ENCODE measurements at places on chromosomes 3 and 15.

DNA sequence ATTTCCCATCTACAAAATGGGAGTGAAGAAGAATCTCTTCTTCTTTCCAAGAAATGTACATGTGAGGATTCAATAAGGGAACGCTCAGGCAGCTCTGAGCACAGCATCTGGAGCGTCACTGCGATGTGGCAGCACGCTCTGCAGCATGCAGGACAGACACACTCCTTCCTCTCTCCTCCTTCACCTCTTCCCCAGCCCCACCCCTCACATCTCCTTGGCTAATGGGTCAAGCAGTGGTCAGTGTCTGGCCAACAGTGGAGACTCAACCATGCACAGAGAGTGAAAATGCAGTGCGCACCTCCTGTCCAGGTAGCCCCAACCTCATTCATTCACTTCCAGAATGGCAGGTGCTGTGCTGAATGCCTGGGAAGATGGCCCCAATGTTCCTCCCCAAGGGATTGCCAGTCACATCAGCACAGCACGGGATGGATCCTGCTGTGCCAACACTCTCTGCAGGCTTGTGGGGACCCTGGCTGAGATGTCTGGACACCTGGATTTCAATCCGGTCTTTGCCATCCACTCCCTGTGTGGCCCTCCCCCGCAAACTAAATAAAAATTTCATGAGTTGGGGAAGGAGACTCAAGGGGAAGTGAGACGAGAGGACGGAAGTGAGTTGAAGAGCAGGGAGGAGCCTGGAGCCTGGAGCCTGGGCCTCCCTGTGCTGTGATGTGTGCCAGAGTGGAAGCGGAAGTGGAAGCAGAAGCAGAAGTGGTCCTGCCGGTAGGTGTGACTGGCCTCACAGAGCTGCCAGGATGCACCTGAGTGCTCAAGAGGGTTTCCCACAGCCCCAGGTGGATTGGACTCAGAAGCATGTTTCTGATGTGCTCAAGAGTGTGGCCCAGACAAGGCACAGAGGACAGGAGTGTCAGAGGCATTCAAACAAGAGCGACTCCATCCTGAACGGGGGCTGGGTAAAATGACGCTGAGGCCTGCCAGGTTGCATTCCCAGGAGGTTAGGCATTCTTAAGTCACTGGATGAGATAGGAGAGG, 163.9 kb downstream of the SMAD6 start:
- DNase-seq: peak; percentile 83

DNA sequence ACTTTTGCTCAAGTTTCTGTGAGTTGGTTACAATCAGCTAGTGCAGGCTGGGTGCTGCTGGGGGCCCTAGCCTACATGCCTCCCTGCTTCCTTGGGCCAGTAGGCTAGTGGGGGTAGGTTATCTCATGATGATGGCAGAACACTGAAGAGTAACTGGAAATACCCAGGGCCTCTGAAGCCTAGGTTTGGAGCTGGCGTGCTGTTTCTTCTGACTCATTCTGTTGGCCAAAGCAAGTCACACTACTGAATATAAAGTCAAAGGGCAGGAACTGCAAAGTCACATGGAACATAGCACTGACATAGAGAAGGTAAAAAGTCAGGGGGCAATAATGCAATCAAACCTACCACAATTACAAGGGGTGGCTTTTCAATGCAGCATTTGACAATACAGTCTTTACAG, 34.5 kb downstream of the RASGRP1 start:
- DNase-seq: peak; percentile 10

DNA sequence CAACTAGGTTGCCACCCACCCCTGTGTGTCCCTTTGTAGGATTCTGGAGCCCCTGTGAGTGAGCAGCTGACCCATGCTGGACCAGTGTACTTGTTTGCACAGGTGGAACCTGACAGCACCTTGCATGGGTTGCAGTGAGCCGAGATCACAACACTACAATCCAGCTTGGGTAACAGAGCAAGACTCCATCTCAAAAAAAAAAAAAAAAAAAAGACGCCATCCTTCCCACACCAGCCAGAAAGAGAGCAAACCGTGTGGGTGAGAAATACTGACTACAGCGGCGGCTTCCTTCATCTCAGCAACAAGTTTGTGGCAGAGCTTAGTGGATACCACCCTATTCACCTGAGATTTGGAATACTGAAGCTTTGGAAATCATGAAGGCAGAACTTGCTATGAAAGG, 746 bp upstream of the CD80 start:
- DNase-seq: no peak

- no peak for DNase-seq
These were observed 30.2 kb downstream of the GOLIM4 start for GRCh38 chr3:168065569-168065968.

GRCh38 chr3:127538569-127538968, 52.0 kb downstream of the TPRA1 start:
- no peak for DNase-seq

GRCh38 chr15:41876689-41877088, 17.2 kb downstream of the SPTBN5 start:
- no peak for DNase-seq

GRCh38 chr3:69462022-69462825, 76.3 kb upstream of the FRMD4B start:
- DNase-seq: no peak

- DNase-seq: peak; percentile 43
These were observed 749 bp downstream of the RAB8B start for GRCh38 chr15:63189941-63190768.
